ENCODE measurements at places on chromosomes 4 and X. TPM values are rescaled to one million over a fixed set of nuclear protein-coding genes. Genes with fewer than 3 reads are reported as not detected.

The NRK gene
- not detected for total RNA-seq

DNA sequence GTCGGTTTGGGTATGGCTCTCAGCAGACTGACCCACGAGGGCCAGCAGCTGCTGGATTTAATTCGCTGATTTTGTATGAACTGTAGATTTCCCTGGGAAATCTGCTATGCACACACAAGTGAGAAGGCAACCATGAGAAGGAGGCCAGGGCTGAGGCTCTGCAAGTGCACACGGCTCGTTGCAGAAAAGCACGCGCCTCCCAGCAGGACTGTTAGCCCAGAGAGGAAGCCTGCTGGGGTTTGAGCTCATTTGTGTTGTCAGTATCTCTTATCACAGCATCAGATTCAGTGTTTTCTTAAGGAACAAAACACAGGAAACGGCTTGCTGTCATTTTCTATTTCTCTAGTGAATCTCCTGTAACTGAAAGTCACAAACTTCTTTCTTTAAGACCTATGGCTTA is 296.2 kb upstream of the FAT1 start:
- no peak for DNase-seq

GRCh38 chr4:6962211-6963041 is 52.8 kb downstream of the TBC1D14 start:
- DNase-seq = no peak

GRCh38 chr4:114226968-114227760 is 247.7 kb upstream of the ARSJ start:
- DNase-seq = peak; percentile 4

DNA sequence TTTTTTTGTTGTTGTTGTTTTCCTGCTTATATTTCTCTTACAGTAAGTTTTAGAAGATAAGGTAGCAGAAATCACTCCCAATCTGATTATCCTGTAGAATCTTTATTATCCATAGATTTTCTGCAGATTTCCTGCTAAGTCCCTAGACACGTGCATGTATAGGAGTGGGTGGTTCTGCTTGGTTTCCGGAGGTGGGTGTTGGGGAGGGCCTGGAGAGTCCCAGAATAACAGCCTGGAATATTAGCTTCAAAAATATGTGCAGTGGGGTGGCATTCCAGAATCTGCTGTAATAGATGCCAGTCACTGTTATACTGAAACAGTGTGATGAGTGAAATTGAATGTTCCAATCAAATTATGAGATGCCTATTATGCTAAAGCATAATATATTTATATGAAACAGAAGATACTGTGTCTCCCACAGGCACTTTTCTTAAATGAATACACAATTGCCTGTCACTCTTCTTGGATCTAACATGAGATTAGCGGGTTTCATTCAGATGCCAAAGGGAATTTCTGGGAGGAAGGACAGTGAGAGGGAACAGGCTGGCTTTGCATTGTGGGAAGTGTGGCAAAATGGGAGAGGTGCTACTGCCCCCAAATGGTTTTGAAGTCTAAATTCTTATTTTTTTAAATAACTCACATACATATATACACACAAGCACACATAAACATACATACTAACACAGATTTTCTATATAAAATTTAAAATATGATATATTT is 37.6 kb downstream of the C4orf50 start:
- DNase-seq = no peak

- DNase-seq = no peak
Observed at GRCh38 chr4:153728660-153729059, 31.2 kb downstream of the RNF175 start.

DNA sequence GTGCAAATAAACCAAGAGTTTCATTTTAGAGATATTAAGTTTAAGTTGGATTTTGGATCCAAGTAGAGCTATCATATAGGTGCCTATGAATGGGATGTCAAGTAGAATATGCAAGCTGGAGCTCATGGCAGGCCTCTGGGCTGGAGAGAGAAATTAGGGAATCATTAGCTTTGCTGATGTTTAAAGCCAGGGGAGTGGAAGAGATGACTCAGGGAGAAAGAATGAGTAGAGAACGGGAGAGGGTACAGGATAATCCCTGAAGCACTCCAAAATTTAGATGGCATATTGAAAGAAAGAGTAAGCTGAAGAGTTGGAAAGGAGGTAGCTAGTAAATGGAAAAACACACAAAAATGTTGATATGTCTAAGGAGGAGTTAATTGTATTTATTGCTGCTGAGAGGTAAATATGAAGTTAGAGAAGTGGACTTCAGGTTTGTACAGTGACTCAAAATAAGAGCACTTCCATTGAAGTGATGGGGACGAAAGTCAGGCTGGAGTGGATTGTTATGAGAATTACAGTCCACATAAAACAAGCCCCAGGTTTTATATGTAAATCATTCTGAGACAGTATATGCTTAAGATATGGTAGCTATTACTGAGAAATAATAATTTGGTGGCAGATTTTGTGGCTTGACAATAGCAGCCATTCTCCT is 72.5 kb upstream of the GRXCR1 start:
- no peak for DNase-seq

The TECRL gene
- total RNA-seq = not detected

- no peak for DNase-seq
Observed at GRCh38 chrX:72430405-72430968, 124.8 kb upstream of the CITED1 start.

DNA sequence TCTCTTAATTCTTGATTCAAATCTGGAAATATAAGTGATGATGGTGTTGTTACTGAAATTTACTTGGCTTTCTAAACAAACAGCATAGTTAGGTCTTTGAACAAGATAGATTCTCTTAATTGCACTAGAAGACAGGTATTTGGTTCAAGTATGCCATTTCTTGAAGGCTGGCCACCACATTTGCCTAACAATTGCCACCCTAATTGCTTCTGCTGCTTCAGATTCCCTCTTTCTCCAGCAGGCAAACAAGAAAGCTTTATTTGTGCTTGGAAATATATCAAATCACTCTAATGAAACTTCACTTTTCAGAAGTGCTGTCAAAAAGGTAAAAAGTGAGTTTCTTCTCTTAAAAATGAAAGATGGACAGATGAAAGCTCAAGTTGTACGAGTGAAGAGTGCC is 418.6 kb downstream of the INPP4B start:
- no peak for DNase-seq

The TSPYL2 gene
- 32.2 TPM for total RNA-seq

DNA sequence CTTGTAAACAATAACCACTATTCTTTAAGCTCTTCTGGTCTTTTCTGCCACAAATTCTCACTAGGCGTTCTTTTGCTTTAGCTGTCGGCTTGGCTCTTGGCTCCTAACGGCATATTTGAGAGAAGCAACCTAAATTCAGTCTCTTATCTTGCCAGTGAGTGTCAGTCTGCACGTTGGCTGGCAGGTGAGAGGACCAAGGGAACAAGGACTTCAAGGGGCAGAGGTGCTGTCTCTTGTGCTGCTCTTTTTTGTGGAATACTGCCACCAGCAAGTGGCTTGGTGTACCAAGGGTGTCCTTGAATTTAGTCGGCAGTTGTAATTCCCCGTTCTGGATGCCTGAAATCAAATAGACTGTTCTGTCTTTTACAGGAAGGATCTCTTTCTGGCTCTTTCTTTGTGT is 77.8 kb upstream of the SLC4A4 start:
- no peak for DNase-seq

DNA sequence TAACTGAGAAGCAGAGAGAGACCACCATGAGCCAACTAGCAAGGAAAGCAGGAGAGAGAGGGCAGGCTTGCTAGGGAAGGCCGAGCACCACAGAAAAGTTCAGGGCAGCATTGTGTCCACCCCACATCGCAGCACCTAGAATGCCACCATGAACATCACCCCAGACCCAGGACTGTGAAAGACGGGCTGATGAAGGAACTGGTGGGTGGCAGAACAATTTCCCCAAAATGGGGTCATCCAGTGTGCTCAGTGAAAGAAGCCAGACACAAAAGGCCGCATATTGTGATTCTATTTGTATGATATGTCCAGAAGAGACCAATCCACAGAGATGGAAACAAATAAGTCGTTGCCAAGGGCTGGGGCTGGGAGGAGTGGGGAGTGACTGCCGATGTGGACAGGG is 16.8 kb downstream of the PNMA6E start:
- no peak for DNase-seq

DNA sequence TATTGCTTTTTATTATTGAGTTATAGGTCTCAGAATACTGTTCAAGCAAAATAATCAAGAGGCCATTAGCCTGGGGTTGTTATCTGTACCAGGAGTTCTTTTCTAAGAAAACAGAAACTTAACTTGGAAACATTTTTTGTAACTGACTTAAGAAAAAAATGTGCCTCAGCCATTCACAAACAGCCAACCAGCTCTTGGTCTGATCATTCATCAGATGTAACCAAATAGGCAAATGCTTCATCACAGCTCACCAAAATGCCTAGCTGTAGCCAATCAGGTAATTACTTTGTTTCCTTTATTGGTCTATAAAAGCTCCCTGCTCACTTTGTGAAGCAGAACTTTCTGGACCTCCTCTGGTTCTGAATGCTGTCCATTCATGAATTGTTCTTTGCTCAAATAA is 387.7 kb downstream of the FAT4 start:
- peak; percentile 6 for DNase-seq

DNA sequence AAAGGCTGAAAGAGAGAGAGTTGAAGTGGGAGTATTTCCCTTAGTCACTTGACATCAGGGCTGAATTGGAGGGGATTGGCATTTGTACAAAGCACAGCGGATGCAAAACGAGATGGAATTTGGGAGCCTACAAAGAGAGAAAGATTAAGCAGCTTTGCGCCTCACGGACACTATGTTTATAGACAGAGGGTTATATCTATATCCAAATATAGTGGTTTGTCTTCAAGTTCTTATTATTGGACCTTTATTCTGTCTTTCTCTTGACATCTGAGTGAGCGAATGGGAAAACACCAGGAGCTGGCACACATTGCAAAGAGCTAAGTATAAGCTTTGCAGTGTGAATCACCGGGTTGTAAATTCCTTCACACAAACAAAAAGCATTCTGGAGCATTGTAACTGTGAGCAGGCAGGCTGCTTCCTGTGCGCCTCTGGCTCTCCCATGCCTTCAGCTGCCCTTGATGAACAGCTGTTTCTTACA is 500.2 kb downstream of the STIM2 start:
- DNase-seq = peak; percentile 42

- DNase-seq = no peak
Observed at GRCh38 chrX:52821079-52821760, 10.1 kb downstream of the XAGE5 start.

The CCDC120 gene
- total RNA-seq = not detected

- DNase-seq = no peak
Observed at GRCh38 chr4:75834095-75834771, 68.0 kb downstream of the PPEF2 start.

DNA sequence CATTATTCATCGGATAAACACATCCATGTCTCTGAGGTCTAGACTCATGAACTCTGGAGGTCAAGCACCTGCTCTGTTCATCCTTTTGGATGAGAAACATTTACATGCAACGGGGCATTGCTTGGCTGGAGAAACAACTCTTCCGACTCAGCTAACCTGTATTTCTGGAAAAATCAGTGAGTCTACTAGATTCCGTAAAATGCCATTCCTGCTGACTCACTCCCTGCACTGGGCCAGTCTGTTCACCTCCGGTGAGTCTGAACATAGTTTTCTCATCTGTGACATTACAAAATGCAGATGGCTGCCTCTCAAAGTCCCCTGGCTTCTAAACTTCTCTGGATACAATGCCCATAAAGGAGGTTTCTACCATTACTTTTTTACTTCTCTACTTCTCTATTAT is 185.7 kb upstream of the HS3ST1 start:
- DNase-seq = no peak

The SH3TC1 gene
- total RNA-seq = 0.96 TPM

DNA sequence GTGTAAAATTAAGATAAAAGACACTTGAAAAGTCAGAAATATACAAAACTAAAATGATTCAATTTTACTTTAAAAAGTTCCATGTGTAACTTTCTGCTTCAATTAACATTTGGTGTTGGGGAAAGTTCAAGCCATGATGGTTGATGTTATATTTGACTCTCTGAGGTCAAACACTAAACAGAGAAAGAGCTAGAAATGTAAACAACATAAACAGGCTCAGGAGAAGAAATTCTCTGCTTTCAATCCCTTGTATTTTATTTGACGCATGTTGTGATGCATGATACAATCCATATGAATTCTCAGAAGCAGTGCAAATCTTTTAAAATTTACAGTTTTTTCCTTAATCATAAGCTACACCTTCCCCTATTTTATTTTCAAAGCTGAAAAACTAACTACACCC is 822.4 kb downstream of the PCDH18 start:
- DNase-seq = no peak
